NCI-H510A treated with DMSO at 0.1 percent for 48 hours (cell line): ENCODE measurements at places on chromosomes 12 and 14.

GRCh38 chr14:52553002-52553670 is 500 bp downstream of the GPR137C start:
- DNase-seq = peak; percentile 58

- DNase-seq = no peak
These were observed 71.6 kb upstream of the STXBP6 start for GRCh38 chr14:25121337-25122129.

- DNase-seq = no peak
These were observed 540.0 kb upstream of the TBX3 start for GRCh38 chr12:115223991-115224390.

DNA sequence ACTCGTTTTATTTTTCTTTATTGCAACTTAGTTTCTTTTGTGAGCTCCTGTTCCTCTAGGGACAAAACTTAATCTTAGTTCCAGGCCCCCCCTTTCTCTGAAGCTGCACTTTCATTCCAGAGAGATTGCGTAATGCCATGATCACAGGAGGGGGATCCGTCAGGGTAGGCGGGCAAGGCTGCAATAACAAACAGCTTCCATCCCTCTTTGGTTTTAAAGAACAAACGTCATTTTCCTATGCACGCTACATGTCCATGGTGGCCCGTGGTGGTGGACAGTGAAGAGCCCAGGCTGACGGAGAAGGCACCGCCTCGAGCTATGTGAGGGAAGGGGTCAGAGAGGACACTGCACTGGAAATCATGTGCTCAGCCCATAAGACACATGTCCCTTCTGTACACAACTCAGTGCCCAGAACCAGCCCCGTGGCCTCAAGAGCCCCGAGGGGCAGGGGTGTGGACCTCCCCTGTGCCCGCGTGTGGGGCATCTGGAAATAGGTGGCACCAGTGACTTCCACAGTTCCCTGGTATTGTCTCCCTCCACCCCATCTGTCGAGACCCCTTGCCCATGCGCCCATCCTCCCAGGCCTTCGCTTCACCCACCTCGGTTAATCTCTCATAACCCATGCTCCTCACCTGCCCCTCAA is 161.4 kb downstream of the ADGRD1 start:
- no peak for DNase-seq

- no peak for DNase-seq
These were observed 3.4 kb upstream of the HOXC9 start for GRCh38 chr12:53996240-53997203.

DNA sequence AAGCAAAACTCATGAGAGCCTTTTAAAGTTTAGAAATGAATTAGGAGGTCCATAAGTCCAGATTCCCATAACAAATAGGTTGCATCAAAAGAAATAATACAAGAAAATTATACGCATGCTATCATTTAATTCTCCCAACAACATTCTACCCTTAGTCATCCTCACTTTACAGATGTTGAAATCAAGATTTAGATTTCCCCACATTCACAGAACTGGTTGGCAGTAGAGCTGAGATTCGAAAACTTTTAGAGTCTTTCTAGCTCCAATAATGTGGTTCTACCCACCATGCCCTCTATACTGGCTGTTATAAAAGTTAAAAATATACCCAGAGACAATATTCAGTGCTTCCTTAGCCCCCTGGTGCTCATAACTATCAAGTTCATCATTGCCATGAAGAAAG is 56.6 kb upstream of the METAP2 start:
- DNase-seq = no peak

- no peak for DNase-seq
These were observed 41.9 kb downstream of the STX2 start for GRCh38 chr12:130796985-130797686.

- no peak for DNase-seq
These were observed 9.2 kb upstream of the NUAK1 start for GRCh38 chr12:106147956-106148355.

DNA sequence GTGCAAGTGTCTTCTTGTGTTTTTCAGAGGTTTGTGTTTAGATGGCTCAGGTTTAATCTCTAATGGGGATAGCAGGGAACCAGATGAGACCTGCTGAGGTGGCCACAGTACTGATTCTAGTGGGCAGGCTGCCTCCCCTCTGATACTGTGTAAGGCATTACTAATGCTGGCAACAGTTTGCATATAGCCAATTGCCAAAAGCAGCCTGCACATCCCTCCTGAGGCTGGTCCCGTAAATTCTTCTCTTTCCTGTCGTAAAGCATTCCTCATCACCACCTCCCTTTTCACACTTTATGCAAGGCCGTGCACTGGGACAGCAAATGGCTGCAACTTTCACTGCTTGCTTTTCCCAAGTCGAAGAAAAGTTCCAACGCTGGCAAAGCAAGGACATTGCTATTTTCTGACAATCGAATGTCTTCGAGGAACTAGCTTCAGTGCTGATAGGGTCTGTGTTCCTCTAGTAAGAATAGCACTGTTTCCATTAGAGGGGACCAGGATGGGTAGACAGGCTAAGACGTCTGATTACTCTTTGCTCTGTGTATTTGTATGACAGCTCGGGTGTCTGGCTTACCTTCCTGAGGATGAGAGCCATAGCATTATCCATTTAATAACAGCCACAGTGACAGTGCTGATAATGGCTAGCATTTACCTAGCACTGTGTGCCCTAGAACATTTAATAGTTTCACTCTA is 178.2 kb upstream of the HIF1A start:
- no peak for DNase-seq

- no peak for DNase-seq
These were observed 321.4 kb downstream of the ATP23 start for GRCh38 chr12:58262796-58263195.

- no peak for DNase-seq
These were observed 258.4 kb upstream of the FAR2 start for GRCh38 chr12:28890664-28891063.

DNA sequence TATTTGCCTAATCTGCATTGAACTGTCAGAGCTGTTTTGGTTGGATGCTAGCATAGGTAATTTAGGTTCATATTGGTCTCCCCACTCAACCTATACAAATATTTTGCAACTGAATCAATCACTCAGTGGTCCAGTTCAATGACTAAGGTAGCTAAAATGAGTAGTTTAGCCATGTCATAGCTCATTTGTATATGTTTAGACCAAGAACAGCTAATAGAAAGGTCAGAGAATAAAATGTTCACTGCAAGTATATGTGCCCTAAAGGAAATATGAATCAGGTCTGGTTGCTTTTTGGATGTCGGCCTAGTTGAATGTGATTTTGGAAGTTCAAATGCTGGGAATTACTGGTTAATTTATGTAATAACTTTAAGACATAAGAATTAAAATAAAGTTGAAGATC is 883.9 kb downstream of the LRFN5 start:
- DNase-seq = no peak

DNA sequence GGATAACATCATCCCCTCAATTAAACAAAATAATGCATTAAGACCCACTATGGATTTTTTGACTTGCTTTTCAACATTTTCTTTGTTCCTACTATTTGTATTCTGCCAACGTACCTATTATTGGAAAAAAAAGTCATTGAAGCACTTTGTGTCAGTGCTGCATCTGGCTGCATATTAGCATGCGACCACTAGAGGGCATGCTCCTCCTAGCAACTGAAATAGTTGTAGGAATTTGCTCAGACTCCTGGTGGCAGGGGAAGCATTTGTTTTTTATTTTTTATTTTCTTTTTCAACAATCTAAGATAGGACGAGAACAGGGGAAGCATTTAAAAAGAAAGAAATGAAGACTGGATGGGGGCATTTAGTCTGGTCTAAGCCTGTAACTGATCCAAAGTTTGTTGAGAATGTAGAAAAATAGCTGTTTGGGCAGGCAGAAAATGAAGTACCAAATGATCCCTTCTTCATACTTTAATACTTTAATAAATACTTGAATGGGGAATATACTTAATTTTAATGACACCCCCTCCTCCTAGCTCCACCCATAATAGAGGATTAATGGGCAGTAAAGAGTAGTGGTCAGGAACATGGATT is 14.5 kb upstream of the CLEC4A start:
- peak; percentile 67 for DNase-seq

DNA sequence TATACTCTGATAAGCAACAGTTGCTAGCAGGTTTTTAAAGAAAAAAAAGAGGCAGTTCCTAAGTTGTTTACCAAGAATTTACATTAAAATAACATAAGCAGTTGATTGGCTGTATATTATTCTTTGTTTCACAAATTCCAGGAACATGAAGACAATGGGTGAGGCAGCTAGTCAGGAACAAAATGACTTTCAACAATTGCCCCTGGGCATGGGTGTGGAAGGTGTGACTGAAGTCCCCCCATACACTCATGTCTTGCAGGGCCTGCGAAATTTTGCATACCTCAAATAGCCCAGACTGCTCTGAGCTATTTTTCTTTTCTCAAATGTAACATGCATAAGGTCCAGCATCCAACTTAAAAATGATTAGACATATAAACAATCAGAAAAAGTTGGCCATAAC is 267.2 kb upstream of the DIO3 start:
- DNase-seq = no peak

DNA sequence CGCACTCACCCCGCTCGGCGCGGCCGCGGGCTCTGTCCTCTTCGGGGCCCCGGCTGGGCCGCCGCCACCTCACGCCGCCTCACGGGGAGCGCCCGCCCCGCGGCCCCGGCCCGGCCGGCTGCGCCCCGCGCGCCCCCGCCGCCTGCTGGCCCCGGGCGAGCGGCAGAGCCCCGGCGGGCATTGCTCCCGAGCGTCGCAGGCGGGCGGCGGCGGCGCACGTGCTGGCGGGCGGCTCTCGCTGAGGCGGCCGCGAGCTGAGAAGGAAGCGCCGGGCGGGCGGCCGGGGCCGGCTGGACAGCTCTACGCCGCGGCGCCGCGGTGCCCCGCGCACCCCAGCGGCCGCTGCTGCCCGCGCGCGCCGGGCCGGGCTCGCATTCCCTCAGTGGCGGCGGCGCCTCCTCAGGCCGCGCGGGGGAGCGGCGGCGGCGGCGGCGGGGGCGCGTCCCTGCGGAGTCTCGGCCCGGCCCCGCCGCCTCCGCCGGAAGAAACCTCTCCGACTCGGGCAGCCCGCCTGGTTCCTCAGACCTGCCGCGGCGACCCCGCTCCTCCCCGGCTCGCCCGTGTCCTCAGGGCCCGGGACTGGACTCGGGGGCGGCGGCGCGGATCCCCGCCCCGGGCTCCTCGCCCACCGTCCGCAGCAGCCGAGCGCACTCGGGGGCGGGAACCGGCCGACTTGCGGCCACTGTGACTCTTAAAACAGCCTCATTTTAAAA is at the start of gene PITPNM2:
Gene PITPNM2 (minus strand): TSS at position 347 of the 713 bp plus-strand sequence. CDS start 116,500 bp downstream, outside the sequence.
- DNase-seq = peak; percentile 40

DNA sequence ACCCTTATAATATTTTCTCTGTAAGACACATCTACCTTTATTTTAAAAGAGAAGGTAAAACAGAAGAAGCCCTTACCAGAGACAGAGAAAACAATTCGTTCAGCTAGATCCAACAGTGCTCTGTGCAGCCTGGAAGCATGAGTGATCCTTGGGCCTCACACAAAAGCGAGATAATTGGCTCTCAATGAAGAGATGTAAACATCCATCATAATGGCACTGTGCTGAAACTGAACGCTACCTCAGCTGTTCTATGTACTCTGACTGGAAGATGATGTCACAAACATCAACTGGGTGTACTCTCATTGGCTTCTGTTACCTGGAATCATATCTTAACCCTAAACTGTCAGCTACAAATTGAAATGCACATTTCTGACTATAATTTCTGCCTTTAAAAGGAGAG is at the start of gene MGAT4C:
Gene MGAT4C (minus strand): TSS at position 229 of the 400 bp plus-strand sequence.
- peak; percentile 97 for DNase-seq

- DNase-seq = no peak
These were observed 7.2 kb downstream of the TPCN1 start for GRCh38 chr12:113228394-113229028.

DNA sequence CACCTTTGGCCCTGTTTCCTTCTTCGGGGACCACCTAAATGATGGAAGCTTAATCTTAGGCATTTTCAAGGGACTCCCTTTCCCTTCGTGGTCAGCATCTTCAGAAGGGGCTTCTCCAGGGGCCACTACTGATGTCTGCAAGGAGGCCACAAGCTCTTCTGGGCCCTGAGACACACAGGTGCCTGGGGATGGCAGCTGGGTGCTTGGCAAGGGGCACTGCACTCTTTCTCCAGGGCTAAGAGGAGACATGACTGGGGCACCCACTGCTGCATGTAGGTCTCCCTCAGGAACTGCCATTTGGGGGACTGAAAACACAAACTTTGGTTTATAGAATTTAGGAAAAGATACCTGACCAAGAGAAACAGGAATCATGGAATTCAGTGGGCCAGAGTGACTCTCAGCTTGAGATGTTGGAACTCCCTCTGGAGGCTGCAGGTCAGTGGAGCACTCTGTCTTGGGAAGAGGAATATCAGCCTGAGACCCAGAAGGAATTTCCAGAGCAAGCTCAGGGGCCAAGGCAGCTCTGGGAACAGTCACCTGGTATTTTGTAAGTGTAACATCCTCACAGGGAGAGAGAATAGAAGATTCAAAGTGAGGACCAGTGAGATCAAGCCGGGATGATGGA is 16.0 kb downstream of the PLD4 start:
- DNase-seq = no peak

DNA sequence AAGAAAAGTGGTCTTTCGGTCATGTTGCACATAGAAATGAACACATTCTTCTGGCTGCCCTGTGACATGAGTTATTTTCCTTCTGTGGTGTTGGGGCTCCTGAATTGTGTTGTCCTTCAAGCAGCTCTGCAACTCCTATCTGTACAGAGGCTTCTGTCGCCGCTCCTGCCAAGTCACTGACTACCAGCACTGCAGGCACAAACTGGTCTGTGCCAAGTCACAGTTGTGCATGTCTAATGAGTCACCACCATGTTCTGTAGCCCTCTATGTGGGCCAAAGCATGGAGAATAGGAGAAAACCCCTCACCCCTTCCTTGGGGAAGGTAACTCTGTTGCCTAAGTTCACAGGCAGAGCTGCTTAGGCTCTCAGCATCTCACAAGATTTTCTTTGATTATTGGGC is 283.3 kb downstream of the RPL10L start:
- DNase-seq = no peak

DNA sequence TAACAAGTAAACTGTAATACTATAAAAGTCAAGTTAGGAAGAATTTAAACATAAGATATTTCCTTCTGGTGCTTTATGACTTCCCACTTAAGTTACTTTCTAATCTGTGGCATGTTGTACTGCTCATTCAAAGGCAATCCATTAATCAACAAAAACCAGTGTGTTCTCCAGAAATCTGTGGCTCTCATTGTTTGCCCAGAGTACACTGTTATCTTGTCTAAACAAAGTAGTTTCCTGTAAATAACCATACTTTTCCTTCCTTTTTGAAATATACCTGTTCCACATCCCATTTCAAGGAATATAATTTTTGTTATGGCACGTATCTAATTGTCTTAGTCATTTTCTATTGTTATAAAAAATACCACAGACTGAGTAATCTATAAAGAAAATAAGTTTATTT is 184.1 kb downstream of the CCER1 start:
- DNase-seq = no peak

GRCh38 chr12:128815779-128816642 is 7.7 kb downstream of the SLC15A4 start:
- DNase-seq = no peak

DNA sequence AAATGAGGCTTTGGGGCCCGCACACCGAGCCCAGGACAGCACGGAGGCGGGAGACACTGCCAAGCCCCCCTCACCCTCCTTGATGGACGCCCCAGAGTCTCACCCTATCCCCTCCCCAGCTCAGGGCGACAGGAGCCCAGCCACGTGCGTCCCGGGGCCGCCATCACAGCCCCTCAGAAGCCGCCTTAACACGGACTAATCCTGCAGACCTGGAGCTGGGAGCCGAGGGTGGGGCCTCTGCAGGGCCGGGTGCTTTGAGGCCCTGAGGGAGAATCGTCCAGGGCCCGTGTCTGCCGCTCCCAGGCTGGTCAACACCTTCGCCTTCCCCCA is 79.7 kb upstream of the FBRSL1 start:
- no peak for DNase-seq
